ENCODE measurements at places on chromosomes 6 and 20. TPM values are rescaled to one million over a fixed set of nuclear protein-coding genes. Genes with fewer than 3 reads are reported as not detected.

ZSWIM1 gene
- 8.8 TPM for total RNA-seq

TTPAL gene
- 11.5 TPM for total RNA-seq

FAM162B gene
- total RNA-seq: 2.5 TPM

TULP4 gene
- 62.9 TPM for total RNA-seq

CGAS gene
- 3.0 TPM for total RNA-seq

ASXL1 gene
- 14.3 TPM for total RNA-seq

KHDRBS2 gene
- total RNA-seq: not detected

EPB41L1 gene
- total RNA-seq: 112 TPM

NOL4L gene
- total RNA-seq: 3.8 TPM

EZR gene
- 339 TPM for total RNA-seq

ELOVL4 gene
- total RNA-seq: 16.9 TPM

SUMO4 gene
- total RNA-seq: 2.3 TPM

EEF1A2 gene
- 1.9 TPM for total RNA-seq

FOXF2 gene
- 2.2 TPM for total RNA-seq

TRIM15 gene
- not detected for total RNA-seq

CRIP3 gene
- not detected for total RNA-seq

TPX2 gene
- total RNA-seq: 11.9 TPM

ULBP1 gene
- total RNA-seq: not detected

PRSS16 gene
- total RNA-seq: 10.9 TPM

CD93 gene
- total RNA-seq: 4.5 TPM

CST3 gene
- 323 TPM for total RNA-seq

AVP gene
- total RNA-seq: not detected

SRMS gene
- not detected for total RNA-seq

ELOVL2 gene
- total RNA-seq: 0.38 TPM

SCRT2 gene
- not detected for total RNA-seq

COX4I2 gene
- total RNA-seq: 3.1 TPM

TSBP1 gene
- total RNA-seq: not detected

FUT9 gene
- total RNA-seq: not detected

SMOC2 gene
- 1.9 TPM for total RNA-seq

RFX6 gene
- total RNA-seq: not detected

IL17A gene
- total RNA-seq: not detected

BPI gene
- total RNA-seq: not detected

MEI4 gene
- not detected for total RNA-seq
